Activated effector memory CD4-positive, alpha-beta T cell treated with anti-CD3 and anti-CD28 coated beads, Interleukin-2, amount 50 U/mL, for 16 hours (primary cell): ENCODE measurements at places on chromosomes 7 and 10.

- DNase-seq, result no peak
These were observed 197.3 kb downstream of the PPP1R9A start for GRCh38 chr7:95104739-95105138.

- no peak for DNase-seq
These were observed 29.4 kb upstream of the TNRC18 start for GRCh38 chr7:5452937-5453540.

GRCh38 chr7:112665709-112666108 is 124.5 kb downstream of the TMEM168 start:
- DNase-seq, result no peak

GRCh38 chr10:75432763-75433162 is 1.3 kb downstream of the LRMDA start:
- no peak for DNase-seq

GRCh38 chr7:127667759-127668530 is 16.0 kb downstream of the SND1 start:
- no peak for DNase-seq

- no peak for DNase-seq
These were observed 21.8 kb upstream of the FIGNL1 start for GRCh38 chr7:50471970-50472369.

- DNase-seq, result no peak
These were observed 715.4 kb upstream of the NRP1 start for GRCh38 chr10:34049887-34050286.

- no peak for DNase-seq
These were observed 1303.0 kb downstream of the GATA3 start for GRCh38 chr10:9357471-9357870.
